ENCODE measurements at places on chromosomes 12 and 14.

GRCh38 chr12:104426926-104427546, 29.7 kb upstream of the CHST11 start:
- no peak for DNase-seq

DNA sequence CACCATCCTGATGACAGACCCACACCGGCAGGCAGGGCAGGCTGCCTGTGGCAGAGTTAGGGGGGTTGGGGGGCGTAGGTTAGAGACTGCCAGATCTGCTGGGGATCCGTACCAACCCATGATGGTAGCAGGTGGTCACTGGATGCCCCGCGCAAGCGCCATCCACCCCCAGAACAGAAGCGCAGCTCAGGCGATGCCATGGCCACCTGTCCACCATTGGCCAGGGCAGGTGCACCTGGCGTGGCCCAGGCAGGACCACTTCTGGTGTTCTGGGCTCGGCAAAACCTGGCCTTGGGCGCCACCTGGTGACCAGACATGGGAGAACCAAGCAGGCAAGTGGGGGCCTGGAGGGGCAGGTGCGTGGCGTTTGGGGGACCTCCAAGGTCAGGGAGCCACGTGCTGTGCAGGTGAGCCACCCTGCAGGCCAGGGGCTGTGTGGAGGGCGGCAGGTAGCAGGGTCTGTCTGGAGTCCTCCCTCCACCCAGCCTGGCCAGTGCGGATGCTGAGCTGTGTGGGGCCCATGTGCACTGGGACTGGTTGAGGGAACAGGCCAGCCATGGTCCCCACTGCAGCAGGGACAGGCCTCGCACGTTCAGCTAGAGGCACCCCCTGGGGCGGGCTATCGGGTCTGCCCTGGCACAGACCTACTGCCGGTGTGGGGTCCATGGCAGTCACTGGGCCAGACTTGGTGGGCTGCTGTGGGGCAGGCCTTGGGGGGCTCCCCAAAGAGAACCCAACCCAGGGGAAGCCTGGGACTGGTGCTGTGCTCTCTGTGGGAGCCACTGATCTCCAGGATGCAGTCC, 15.6 kb downstream of the BAG5 start:
- DNase-seq, result peak; percentile 95

- DNase-seq, result no peak
Observed at GRCh38 chr14:79552778-79553177, 658.5 kb downstream of the DIO2 start.

DNA sequence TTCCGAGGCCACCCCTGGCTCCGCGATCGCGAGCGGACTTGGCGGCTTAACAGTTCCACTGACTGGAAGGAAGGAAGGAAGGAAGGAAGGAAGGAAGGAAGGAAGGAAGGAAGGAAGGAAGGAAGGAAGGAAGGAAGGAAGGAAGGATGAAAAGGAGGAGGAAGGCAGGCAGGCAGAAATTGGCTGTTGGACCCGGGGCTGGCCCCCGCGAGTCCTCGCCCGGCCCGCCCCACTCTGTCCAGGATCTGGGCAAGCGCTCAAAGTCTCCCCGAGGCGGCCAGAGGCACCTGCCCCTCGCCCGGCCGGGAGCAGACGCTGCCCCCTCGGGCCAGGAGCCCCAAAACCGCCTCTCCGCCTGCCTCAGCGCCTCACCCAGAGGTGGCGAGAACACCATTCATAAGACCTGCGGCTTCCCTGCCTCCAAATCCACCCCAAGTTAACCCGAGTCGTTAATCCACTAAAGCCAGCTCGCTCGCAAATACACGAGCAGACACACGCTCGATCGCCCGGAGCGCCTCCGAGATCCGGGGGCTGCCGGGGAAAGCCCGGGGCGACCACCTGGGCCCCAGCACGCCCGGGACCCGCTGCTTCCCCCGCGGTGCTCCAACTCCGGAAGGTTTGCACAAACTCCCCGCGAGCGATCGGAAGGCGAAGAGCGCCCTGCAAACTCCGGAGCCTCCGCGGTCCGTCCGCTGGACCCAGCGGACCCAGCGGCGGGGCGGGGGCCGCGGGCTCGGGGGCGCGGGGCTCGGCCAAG, 844 bp downstream of the DPF3 start:
- peak; percentile 67 for DNase-seq

DNA sequence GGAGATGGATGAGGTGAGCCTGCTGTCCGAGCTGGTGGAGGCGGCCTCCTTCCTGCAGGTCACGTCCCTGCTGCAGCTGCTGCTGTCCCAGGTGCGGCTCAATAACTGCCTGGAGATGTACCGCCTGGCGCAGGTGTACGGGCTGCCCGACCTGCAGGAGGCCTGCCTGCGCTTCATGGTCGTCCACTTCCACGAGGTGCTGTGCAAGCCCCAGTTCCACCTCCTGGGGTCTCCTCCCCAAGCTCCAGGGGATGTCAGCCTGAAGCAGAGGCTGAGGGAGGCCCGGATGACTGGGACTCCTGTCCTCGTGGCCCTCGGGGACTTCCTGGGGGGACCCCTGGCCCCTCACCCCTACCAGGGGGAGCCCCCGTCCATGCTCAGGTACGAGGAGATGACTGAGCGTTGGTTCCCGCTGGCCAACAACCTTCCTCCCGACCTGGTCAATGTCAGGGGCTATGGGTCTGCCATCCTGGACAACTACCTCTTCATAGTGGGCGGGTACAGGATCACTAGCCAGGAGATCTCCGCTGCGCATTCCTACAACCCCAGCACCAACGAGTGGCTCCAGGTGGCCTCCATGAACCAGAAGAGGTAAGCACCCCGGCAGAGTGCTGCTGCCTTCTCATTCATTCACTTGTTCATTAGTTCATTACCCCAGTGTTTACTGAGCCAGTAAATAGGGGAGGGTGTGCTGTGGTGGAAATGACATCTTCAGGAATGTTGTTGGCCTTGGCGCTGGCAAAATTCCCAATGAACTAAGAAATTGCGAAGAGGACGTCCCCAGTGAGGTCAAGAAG, 774 bp upstream of the MANSC4 start:
- no peak for DNase-seq

DNA sequence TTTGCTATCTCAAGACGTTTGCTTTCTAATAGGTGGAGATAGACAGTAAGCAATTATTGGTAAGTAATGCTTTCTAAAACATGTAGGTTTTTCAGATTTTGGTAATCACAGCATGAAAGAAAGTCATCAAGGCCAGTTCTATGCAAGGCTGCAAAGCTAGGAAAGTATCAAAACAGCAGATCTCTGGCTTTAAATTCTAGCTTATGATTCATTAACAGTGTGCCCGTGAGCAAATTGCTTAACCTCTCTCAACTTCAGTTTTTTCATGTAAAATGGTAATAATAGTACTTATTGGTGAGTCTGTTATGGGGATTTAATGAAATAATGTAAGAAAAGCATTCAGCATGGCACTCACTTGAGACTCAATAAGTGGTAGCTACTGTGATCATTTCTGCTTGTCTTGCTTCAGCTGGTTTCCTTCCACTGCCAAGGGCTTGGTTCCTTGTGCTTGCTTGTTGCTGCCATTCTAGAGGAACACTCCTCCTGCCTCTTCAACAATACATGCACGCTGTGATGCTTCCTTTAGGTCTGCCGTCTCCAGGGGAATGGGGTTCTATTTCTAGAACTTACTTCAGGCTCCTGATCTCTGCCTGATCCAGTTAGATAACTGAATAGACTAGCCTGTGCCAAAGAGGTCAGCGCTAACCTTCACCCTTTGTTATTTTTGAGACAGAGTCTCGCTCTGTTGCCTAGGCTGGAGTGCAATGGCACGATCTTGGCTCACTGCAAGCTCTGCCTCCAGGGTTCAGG, 88.4 kb downstream of the CAND1 start:
- DNase-seq, result no peak

DNA sequence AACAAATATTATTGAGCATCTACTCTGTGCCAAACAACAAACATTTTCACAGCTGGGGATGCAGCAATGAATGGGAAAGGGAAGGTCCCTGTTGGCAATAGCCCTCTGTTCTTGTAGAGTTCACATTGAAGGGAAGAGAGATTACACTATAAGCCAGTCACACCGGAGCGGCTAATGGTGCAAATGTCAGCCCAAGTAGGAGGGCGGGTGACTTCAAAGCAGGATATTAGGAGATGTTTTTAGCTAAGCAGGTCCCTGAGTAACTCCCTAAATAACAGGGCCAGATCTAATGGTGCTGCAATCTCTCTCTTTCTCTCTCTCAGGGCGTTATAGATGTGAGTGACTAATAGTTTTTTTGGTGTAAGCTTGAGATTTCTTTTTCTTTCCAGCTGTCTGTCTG, 30.7 kb downstream of the FLVCR2 start:
- no peak for DNase-seq

GRCh38 chr14:54344445-54344844, 52.4 kb upstream of the CDKN3 start:
- no peak for DNase-seq

GRCh38 chr14:23725980-23726710, 90.0 kb downstream of the DHRS2 start:
- no peak for DNase-seq

- no peak for DNase-seq
Observed at GRCh38 chr12:47804171-47804570, 15.5 kb downstream of the HDAC7 start.

- no peak for DNase-seq
Observed at GRCh38 chr12:11565752-11566151, 83.7 kb upstream of the ETV6 start.

- DNase-seq, result no peak
Observed at GRCh38 chr12:4974217-4974616, 64.5 kb downstream of the KCNA1 start.

DNA sequence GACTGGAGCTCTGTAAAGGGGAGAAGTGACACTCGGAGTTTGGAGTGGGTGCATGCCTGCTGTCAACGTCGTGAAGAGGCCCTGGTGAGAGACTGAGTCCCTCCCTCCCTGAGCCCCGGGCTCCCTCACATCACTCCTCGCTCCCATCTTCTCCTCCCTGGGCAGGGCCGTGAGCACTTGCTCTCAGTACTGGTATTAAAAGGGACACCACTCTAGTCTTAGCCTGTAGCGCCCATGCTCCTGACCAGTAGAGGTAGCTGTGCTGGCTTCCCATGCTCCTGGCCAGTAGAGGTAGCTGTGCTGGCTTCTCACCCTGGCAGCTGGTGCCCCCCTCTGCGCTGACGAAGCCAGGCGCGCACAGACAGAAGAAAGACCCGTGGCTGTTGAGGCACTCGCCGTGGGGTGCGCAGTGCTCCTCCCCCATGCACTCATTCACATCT, 14.7 kb downstream of the ISCA2 start:
- no peak for DNase-seq

DNA sequence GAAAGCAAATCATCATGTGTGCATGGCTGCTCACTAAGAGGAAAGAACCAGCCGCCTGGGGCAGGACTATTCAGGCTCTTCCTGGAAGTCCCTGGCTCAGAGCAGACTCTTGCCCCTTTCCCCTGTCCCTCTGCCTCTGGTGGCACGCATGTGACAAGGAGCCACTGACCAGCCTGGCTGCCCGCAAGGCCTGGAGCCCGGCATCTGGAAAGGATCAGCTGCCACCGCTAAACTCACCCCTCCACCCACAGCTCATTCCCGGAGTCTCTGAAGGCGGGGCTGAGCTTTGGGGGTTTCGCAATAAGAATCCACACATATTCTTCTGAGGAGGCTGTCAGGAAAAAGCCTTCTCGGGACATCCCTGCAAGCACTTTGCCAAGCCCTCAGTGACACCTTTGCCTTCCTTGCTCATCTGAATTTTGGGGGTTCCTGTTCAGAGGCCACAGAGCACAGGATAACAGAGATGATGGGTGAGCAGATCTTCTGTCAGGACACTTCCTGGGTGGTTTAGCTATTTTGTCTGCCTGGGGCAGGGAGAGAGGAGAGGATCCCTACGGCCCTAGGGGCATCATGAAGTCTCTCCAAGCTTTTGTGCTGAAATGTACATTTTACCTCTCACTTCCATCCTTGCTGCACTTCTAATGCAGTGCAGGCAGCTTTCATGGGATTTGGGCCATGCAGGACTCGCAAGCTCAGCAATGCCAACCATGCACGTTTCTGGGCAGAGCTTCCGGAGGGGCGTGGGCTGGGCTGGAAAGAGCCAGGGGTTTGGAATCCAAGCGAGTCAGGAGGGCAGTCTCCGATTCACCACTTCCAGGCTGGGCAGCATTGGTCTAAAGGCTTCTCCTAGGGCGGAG, 124.8 kb upstream of the MAP1LC3B2 start:
- DNase-seq, result no peak

GRCh38 chr12:55847603-55848291, 5.0 kb upstream of the MMP19 start:
- DNase-seq, result no peak

DNA sequence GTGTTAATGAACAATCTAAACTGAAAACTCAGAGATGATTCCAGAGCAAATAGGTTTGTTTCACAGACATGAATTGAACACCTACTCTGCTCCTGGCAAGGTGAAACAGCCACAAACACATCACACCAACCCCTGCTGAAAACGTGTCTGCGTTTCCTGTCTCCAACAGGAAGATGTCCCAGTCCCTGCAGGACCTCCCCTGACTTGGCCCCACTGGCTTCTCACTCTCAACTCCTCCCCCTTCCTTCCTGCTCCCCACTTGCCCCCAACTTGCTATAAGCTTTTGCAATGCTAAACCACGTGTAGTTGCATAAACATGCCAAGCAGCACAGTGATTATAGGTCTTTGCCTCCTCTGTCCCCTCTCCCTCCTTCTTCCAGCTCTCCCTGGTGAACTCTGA, 567.6 kb downstream of the BCL11B start:
- DNase-seq, result no peak

DNA sequence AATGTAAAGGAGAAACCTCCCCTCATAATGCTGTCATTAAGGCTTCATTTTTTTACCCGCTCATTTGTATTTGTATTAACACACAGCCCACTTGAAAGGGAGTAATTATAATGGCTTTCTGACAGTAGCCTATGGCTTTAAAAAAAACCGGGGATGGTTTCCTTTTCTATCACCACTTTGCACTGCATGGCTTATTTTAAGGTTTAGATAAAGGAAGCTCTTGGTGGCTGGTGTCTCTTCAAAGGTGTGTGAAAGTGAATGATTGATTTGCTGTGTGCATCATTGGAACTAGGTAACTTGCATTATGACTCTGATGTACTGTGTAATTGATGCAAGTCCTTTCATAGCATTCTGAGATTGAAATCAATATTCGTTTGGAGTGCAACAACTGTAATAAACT, 80.7 kb downstream of the NPAS3 start:
- no peak for DNase-seq

DNA sequence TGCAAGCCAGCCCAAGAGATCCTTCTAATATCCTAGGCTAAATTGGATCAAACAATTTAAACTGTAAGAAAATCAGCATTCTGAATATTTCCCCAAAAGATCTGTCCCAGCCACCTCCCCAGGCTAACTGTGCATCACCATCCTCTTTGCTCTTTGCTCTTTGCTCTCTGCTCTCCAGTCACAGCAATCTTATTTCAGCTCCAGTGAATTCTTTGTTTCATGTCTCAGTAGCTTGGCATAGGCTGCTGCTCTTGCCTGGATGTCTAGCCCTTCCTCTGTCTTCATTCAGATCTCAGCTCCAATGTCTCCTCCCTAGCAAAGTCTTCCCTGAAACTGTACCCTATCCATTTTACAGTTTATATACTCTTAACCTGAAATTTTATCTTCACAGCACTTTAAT, 399.8 kb upstream of the USP15 start:
- DNase-seq, result no peak

- DNase-seq, result no peak
Observed at GRCh38 chr14:64114796-64115195, 179.4 kb downstream of the ESR2 start.

GRCh38 chr12:3138941-3139511, 61.8 kb downstream of the TSPAN9 start:
- no peak for DNase-seq

Data from GM13976 (cell line).